ENCODE measurements at places on chromosomes 4 and X.
A peak's percentile ranks its signal among the peaks of the same experiment; 100 is the strongest.

- no peak for DNase-seq
Measured at GRCh38 chr4:57125996-57126395, 15.8 kb upstream of the IGFBP7 start.

DNA sequence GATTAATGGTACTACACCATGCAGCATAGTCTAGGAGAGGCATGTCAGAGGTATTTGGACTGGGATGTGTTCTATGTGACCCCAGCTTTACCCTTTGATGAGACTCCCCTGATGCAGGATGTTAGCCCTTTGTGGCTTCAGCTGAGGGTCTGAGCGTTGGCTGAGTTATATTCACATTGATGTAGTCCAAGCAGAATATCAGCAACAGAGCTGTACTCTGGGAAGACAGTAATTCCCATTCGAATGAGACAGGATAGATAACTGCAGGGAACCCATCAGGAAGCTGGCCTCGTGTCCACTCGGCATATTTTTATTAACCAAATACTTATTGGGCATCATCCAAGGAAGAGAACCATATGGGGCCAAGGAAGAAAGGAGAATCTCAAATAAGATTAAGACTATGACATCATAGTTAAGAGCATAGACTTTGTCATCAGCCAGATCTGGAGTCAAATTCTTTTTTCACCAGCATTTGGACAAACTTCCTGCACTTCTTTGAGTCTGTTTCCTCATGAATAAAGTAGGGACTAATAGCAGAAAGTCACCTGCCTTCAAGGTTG is 198.1 kb downstream of the SOWAHB start:
- peak; percentile 54 for DNase-seq

DNA sequence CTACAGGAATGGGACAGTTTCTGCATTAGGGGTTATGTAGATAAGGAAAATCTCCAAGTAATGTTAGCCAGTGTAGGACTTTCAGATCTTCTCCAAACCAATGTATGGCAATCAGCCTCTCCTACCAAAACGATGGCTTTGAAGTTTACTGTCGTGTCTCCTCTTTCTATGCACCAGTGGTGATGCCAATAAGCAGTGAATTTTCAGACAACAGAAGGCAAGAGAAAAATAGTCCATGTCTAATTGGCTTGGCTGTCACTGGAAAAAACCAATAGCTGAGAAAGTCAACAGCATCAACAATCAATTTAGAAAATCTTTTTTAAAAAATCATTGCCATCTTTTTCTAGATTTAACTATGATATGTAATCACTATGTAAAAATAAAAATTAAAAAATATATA is 35.0 kb downstream of the LIMCH1 start:
- DNase-seq, result no peak

DNA sequence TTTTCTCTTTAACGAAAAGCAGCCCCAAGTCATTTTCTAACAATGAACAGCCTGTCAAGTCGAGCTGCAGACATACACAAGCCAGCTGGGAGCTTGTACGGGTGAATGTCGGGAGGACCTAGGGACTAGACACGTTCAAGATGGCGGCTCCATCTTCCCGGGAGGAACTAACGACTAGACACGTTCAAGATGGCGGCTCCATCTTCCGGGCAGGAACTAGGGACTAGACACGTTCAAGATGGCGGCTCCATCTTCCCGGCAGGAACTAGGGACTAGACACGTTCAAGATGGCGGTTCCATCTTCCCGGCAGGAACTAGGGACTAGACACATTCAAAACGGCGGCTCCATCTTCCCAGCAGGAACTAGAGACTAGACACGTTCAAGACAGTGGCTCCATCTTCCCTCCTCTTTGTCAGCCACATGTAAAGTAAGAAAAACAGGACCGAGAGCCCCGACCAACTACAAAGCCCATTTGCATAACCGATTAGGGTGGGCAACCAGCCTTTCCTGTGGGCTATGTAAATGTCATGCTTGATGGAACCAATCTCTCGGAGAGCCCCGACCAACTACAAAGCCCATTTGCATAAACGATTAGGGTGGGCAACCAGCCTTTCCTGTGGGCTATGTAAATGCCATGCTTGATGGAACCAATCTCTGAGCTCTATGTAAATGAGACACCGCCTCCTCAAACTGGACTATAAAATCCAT is 175.5 kb downstream of the DHRSX start:
- DNase-seq, result peak; percentile 83

DNA sequence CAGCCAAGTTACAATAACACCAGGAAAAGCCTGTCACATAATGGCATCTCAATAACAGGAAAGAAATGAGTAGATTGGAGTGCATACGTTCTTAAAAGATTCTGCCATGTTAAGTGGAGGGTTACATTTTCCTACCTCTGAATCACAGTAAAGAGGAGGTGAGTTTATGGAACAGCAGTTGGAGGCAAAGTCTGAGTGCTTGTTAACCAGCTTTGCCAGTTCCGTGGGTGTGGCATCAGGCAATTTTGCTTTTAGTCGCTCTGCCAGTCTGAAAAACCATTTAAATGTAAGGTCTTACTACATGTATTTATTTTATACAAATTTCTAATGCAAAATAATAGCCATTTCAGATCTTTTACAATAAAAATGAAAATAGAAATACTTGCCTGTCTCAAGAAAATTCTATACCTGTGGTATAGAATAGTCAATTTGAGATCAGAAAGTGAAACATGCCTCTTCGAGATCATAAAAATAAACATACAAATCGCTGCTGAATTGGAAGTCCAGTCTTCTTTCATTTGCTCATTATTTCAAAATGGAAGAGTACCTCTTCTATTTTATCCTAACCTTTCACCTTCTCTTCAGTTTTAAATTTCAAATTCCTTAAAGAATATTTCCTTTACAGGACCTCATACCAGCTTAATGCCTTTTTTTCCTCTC is 31.4 kb downstream of the GC start:
- no peak for DNase-seq

DNA sequence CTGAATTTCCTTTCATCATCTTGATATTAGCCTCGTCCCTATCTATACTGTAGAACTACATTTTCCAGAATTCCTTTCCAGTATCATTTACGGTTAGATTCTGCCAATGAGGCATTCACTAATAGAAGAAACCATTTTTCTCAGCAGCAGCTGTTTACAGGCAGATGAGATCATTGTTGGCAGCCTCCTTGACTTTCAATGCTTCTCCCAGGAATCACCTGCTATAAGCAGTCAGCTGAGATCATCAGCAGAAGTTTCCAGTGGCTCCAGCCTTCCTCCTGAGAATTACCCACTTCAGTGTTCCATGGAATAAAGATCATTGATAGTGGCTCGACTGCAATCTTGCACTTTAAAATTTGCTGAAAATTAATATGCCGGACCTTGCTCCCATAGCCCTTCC is 157.3 kb upstream of the TET2 start:
- DNase-seq, result no peak

GRCh38 chrX:120452131-120452530 is 17.0 kb downstream of the LAMP2 start:
- DNase-seq, result peak; percentile 62

DNA sequence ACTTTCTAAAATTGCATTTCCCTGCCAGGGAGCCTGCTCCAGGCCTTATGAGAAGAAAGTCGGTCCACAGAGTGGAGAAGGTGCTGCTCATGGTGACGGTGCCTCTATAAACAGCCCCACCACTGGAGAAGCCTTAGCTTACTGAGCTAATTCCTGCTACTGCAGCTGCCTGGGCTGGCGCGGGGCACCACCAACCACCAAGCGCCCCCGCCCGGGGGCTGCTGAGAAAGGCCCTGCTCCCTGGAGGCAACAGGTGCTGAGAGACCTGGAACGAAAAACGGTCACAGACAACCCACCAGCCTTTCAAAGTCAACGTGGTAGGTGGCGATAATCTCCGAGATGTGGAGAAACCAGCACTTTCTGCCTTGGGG is 2.9 kb downstream of the HCFC1 start:
- no peak for DNase-seq

DNA sequence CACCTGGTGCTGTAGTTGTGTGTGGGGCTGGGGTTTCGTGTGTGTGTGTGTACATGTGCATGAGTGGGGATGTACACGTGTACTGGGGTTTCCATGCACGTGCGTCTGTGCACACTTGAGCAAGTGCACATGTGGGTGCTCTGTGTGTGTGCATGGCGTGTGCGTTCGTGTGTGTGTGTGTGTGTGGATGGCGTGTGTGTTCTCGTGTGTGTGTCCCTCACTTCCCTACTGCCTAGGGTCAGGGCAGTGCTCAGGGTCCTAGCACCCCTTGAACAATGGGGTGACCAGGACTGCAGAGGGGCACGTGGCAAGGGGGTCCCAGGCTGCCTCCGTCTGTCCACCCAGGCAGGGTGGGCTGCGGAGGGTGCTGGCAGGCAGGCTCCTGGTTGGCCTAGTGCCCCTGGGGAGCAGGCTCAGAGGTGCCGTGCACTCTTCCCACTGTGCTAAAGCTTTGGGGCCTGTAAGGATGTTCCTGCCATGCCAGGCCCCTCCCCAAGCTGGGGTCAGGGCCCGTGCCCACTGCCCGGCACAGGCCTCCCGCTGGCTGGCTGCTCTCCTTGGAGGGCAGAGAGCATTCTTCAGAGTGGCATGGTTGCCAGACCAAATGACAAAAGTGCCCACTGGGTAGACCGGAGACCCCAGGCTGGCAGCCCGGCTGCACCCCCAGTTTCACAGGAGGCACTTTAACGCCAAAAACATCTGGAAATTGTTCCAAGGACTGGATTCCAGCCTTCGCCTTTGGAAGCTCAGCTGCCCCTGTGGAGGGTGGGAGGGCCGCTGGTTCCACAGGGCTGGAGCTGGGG is 29.1 kb downstream of the FGFRL1 start:
- no peak for DNase-seq

GRCh38 chrX:122272011-122272410 is 912.1 kb upstream of the GRIA3 start:
- no peak for DNase-seq

DNA sequence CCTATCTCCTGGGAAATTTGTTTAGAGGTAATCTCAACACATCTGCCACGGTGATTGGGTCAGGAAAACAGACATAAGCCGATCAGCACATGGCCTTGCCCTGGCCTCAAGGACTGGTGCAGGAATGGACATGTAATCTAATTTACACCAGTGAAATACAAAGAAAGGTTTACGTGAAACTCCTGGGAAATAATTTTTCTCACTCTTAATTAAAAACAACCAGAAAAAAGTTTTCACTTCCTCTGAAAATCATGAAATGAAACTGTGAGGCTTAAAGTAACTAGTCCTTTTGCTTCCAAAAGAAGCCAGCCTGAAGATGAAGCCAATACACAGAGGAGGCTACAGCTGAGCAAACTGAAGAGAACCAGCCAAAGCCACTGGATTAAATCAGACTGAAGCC is 154.1 kb upstream of the FAM241A start:
- no peak for DNase-seq

- no peak for DNase-seq
Measured at GRCh38 chr4:165151734-165152133, 39.1 kb upstream of the TMEM192 start.

GRCh38 chrX:141467442-141467841 is 117.1 kb downstream of the SPANXA1 start:
- DNase-seq, result no peak

GRCh38 chrX:137031517-137032340 is 2.1 kb downstream of the GPR101 start:
- peak; percentile 60 for DNase-seq

- DNase-seq, result no peak
Measured at GRCh38 chr4:72391281-72391680, 177.7 kb downstream of the ADAMTS3 start.

GRCh38 chr4:104490770-104491480 is 3.8 kb downstream of the CXXC4 start:
- DNase-seq, result peak; percentile 77

- no peak for DNase-seq
Measured at GRCh38 chr4:52976523-52977230, 114.6 kb downstream of the RASL11B start.

- DNase-seq, result no peak
Measured at GRCh38 chr4:99915449-99915848, 21.2 kb upstream of the LAMTOR3 start.

DNA sequence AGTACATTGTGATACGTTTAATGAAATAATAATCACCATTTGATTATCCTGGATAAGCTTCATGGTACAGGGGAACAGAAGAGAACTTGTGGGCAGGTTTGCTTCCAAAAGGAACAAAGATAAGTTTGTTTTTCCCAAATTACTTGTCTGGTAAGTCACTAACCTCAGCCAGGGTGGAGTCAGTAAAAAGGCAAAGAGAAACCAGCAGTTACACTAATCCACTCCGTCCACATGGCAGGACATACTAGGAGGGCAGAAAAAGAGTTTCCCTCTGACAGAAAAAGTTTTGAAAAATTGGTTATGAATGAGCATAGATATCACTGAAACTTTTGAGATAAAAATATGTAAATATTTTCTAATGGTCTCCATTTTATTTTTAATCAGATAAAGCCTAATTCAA is 285.9 kb downstream of the IL15 start:
- DNase-seq, result no peak

GRCh38 chr4:8070736-8071718 is 87.6 kb downstream of the ABLIM2 start:
- peak; percentile 33 for DNase-seq

- DNase-seq, result no peak
Measured at GRCh38 chrX:34140816-34141215, 8.7 kb upstream of the FAM47A start.

- no peak for DNase-seq
Measured at GRCh38 chr4:160864253-160864652, 1299.5 kb downstream of the FSTL5 start.

- no peak for DNase-seq
Measured at GRCh38 chrX:64202808-64203325, 2.6 kb downstream of the AMER1 start.

DNA sequence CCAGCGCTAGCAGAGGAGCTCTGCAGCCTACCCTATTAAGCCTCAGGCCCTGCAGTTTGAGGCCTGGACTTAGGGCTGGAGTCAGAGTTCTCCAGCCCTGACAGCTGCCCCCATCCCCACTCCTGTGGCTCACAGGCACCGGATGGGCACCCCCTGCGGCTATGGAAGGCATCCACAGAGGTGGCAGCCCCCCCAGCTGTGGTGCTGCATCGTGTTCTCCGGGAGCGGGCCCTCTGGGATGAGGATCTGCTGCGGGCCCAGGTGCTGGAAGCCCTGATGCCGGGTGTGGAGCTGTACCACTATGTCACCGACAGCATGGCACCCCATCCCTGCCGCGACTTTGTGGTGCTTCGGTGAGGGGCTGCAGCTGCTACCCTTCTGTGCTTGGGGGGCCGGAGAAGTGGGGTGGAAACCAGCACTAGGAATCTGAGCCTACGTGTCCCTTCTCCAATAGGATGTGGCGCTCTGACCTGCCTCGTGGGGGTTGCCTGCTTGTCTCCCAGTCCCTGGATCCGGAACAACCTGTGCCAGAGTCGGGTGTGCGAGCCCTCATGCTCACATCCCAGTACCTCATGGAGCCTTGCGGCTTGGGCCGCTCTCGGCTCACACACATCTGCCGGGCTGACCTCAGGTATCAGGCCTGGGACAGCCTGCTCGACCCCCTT is 76.2 kb downstream of the STARD8 start:
- DNase-seq, result no peak

Measured in G401 (cell line).